Activated T-helper 1 cell treated with Interleukin-2 at 50 U/mL for 16 hours (primary cell): ENCODE measurements at places on chromosomes 16 and 17.
A peak's percentile ranks its signal among the peaks of the same experiment; 100 is the strongest.

DNA sequence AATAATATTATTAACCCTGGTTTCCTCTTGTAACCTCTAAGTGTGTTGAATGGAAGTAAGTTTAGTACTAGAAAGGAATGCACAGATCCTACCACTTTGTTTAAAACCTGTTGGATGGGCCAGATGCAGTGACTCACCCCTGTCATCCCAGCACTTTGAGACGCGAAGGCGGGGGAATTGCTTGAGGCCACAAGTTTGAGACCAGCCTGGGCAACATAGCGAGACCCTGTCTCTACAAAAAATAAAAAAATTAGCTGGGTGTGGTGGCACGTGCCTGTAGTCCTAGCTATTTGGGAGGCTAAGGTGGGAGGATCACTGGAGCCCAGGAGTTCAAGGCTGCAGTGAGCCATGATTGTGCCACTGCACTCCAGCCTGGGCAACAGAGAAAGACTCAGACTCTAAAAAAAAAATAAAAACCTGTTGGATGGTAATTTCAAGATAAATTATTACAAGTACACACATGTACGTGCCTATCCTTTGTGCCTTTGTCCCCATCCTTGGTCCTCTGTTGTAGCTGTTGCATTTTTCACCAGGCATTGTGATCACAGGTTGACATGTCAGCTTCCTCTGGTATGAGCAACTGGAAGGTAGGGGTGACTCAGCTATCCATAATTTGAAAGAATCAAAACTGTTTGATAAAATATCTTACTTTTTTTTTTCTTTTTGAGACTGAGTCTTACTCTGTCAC lies 30.7 kb upstream of the METTL9 start:
- no peak for DNase-seq

GRCh38 chr16:31476303-31477219 lies 4.6 kb downstream of the TGFB1I1 start:
- peak; percentile 82 for DNase-seq

- DNase-seq, result no peak
Measured at GRCh38 chr17:57211543-57211942, 44.8 kb upstream of the MSI2 start.

DNA sequence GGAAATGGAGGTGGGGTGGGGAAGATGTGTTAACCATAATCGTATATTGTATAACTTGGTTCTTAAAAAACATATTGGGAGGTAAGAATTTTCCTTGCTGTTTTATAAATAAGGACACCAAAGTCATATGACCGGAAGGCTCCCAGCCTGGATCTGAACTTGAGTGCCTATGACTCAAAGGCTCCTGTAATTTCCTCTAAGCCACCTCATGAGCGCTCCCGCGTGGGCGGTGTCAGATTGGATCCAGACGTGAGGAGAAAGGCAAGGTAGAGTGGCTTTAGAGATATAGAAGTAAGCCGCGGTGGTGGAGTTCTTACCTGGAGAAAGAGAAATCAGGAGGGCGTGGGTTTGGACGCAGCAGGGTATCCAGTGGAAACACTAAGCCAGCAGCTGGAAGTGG lies 196.2 kb upstream of the NLRP1 start:
- no peak for DNase-seq
